NCI-H2171 (cell line): ENCODE measurements at places on chromosomes 3 and 15.

- no peak for DNase-seq
These were observed 6.3 kb downstream of the BHLHE40 start for GRCh38 chr3:4985330-4986174.

GRCh38 chr3:21795921-21796320 lies 44.9 kb upstream of the ZNF385D start:
- DNase-seq, result no peak

- no peak for DNase-seq
These were observed 482.8 kb upstream of the NAALADL2 start for GRCh38 chr3:174376346-174376745.

DNA sequence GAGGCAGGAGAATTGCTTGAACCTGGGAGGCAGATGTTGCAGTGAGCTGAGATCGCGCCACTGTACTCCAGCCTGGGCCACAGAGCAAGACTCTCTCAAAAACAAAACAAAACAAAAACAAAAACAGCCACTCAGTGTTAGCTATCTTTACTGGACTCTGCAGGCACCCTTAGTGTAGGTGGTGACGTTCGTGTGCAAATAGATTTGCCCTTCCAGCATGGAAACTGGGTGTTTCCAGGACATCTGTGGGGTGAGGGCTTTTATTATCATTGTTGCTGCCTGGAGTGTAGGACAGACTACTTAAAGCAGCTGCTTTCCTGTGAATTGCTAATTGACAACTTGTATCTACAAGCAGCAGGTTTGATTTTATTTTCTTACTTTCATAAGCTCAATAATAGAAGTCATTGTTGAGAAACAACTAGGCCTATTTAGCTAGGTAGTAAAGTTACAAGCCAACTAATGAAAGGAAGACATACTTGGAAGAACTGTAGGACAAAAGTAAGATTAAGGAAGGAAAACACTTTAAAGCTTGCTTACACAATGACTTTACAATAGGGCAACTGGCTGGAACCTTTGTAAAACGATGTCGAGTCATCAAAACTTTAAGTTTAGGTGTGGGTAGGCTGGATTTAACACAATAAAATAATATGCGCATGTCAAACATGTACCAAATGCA lies 25.4 kb upstream of the SPPL2A start:
- no peak for DNase-seq

DNA sequence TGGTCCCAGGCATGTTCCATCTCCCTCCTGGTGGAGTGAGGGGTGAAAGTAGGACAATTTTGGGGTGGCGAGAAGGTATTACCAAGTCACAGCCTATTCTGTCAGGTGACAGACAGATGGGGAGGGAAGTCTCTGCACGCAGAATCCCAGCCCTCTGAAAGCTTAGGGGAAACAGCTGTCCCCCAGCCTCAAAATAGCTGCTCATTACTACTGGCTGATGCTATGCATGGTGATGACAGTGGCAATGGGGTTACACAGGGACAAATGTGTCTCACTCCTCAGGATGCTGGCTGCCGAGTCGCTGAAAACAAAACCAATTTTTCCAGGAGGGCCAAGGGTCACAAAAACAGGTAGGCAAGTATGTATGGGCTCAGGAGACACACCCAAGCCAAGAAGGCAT lies 68.8 kb upstream of the OXTR start:
- no peak for DNase-seq

GRCh38 chr3:159776779-159777178 lies 211.9 kb upstream of the IL12A start:
- DNase-seq, result no peak

DNA sequence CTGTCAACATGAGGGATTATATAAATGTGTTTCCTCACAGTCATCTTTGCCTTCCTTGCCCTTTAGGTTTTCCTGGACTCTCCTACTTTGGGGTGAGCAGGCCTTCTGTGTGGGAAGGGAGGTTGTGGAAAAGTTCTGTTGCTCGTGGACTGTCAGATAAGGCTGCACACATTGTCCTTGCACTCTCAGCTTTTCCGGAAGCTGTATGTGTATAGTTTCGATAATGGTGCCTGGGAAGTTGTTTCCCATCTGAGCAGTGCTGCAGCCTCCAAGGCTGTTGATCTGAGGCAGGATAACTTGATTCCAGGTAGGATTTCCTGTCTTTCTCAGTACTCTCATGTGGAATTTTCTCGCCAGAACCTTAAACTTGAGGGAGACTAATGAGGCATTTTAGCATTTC lies 297.8 kb upstream of the AZI2 start:
- no peak for DNase-seq

DNA sequence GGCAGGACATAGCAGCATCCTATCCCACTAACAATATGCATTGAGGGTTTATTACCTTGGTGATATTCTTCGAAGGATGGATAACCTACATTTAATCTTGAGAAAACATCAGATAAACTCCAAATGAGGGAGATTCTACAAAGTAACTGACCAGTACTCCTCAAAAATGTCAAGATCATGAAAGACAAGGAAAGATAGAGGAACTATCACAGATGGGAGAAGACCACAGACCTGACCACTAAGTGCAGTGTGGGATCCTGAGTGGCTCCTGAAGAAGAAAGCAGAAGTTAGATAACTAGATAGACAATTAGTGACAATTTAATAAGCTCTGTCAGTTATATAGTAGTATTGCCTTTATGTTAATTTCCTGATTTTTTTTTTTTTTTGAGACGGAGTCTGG lies 17.7 kb upstream of the CGNL1 start:
- DNase-seq, result no peak

DNA sequence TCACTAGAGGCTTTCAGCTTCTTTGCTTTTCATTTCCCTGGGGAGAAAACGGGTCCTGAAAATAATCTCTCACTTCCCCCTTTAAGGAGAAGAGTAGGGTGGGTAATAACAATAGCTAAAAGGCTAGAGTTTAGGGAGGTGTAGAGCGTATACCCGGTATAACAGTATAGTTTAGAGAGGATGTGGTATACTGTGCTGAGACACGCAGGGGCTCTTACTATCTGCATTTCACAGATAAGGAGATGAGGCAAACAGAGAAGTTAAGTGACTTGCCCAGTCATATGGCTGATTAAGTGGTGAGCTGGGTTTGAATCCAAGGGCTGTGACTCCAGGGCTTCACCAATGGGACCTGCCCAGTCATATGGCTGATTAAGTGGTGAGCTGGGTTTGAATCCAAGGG lies 15.0 kb upstream of the KCNMB3 start:
- no peak for DNase-seq

- DNase-seq, result no peak
These were observed 65.7 kb downstream of the CMTM8 start for GRCh38 chr3:32303977-32304881.

DNA sequence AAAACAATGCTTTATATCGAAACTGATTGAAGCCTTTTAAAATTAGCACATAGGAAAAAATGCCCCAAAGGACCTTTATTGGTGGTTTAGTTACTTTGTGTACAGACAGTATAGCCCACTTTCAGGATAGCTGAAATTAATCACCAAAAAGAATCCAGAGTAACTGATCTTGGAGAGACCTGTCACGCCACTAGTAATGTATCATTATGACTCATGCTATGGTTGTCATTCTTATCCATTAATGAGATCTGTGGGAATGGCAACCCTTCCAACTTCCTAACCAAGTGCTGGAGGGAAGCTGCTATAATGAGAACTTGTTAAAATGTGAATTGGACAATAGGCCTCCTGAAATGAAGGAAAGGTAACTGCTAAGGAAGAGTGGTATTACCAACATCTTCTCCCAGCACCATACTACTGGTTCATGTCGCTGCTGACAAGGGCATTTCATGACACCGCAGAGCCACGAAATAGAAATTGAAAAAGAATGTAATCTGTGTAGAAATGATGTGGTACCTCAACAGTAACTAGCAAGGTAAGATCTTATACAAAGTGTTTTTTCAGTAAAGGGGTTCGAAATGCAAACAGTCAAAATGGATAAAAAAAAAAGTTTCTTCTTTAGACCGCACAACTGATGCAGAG lies 7.1 kb upstream of the EMC4 start:
- DNase-seq, result no peak

GRCh38 chr3:70631716-70632307 lies 319.4 kb upstream of the MDFIC2 start:
- DNase-seq, result no peak

GRCh38 chr3:133157716-133158115 lies 119.5 kb downstream of the TMEM108 start:
- no peak for DNase-seq

GRCh38 chr3:116367761-116368395 lies 77.4 kb downstream of the LSAMP start:
- DNase-seq, result no peak

DNA sequence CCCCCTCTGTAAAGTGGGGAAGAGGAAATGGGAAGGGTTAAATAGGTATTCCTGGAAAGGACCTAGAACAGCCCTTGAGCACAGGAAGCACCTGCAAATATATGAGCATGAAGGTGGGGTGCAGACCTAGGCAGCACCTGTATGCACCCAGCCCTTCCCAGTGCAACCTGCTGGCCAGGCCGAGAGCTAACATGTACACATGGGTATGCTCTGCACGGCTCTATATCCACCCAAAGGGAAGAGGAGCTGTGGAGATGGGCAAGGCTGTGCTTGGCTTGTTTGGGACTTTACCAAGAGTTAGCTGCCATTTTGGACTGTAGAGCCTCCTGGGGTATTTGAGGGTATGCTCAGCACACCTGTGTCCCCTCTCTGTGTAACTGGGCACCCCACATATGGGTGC lies 171.2 kb downstream of the KLF13 start:
- no peak for DNase-seq
